ENCODE measurements at places on chromosomes 16 and 17.

DNA sequence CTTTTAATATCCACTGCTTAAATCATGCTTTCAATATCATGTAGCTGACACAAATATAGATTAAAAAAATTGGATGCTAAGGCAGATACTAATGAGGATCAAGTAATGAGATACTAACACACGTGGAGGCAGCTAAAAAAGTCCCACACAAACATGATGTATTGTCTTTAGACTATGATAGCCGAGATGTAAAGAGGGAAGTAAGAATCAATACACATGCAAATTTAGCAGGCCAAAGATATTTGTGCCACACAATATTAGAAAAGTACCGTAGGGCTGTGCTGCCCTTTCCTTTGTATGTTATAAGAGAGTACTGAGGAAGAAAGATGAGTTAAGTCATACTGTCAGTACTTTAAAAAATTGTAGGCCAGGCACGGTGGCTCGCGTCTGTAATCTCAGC, 51.4 kb upstream of the STAC2 start:
- no peak for DNase-seq

- DNase-seq: peak; percentile 5
Observed at GRCh38 chr16:74309789-74310781, 13.5 kb downstream of the PSMD7 start.

GRCh38 chr17:59392973-59393679, 61.7 kb downstream of the YPEL2 start:
- DNase-seq: no peak

GRCh38 chr16:11742093-11742535, 543 bp downstream of the TXNDC11 start:
- DNase-seq: no peak

DNA sequence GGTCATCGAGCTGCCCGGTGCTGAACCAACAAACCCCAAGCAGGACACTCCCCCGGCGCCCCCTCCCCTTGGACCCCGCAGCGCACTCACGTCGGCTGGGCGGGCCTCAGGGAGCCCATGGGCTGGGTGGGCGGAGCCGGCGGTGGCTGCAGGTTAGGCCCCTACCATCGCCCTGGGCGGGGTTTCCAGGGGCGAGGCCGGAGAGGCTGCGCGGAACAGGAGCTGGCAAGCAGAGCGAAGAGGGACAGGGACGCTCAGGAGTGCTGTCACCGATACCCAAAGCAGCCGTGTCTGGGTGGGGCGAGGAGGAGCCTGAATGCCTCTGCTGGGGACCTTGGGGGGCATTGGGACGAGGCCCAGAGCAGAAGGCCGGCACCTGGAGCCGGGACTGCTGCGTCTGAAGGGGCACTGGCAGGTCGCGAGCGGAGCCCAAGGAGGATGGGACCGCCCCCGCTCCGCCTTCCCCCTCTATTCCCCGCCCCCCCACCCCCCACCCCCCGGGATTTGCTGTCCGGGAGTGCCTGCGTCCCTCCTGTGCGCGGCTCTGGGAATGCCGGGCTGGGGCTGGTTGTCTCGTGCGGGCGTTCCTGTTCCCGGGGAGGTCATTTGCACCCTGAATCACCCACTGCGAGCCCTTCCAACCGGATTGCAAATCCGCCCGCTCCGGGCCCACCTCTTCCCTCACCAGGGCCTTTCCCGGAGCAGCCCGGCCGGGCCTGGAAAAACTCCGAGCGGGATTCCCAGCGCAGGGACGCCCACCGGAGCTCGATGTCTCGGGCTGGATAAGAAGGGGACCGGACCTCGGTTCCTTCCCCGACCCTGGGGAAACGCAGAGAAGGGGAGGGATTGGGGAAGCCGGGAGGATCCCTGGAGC, 902 bp downstream of the ARHGAP27 start:
- peak; percentile 64 for DNase-seq

DNA sequence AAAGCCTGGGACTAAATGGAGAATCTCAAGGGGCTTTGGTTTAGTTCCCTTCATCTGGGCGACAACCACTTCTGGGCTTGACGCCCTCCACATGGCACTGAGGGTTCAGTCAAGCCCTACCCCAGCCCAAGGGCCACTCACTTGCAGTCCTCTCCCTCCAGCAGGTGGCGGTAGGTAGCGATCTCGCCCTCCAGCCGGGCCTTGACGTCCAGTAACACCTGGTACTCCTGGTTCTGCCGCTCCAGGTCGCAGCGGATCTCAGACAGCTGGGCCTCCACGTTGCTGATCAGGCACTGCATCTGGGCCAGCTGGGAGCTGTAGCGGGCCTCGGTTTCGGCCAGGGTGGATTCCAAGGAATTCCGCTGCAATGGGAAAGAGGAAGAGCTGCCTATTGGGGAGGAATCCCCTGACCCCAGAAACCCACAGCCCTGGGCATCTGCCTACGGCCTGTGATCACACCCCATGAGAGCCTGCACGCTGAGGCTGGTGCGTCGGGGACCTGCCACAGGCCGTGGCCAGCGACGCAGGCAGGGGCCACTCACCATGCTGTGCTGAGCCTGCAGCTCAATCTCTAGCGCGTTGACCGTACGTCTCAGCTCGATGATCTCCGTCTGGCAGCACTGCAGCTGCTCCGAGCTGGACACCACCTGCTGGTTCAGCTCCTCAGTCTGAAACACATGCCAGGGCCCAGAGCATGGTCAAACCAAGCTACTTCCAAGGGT, 2.7 kb downstream of the KRT36 start:
- peak; percentile 16 for DNase-seq

- no peak for DNase-seq
Observed at GRCh38 chr16:3152991-3153368, 18.2 kb downstream of the ZNF213 start.

All from effector memory CD8-positive, alpha-beta T cell (primary cell).